ENCODE measurements at places on chromosomes 5 and 9. TPM values are rescaled to one million over a fixed set of nuclear protein-coding genes. Genes with fewer than 3 reads are reported as not detected.
A peak's percentile ranks its signal among the peaks of the same experiment; 100 is the strongest.

GRCh38 chr5:133409210-133409674 is 203.1 kb downstream of the FSTL4 start:
- H3K4me3 ChIP-seq = no peak overlapping the region
- H3K36me3 ChIP-seq = no peaks in the 10 kb centered on the region
- no peaks in the 10 kb centered on the region for H3K27me3 ChIP-seq
- H3K4me1 ChIP-seq = no peaks in the 10 kb centered on the region
- no peak for DNase-seq
- H3K27ac ChIP-seq = no peak overlapping the region

- H3K27ac ChIP-seq = no peak overlapping the region
- no peak overlapping the region for H3K4me3 ChIP-seq
- no peaks in the 10 kb centered on the region for H3K36me3 ChIP-seq
- H3K27me3 ChIP-seq = no peaks in the 10 kb centered on the region
Measured at GRCh38 chr5:147430628-147431027, 79.2 kb downstream of the DPYSL3 start.

DNA sequence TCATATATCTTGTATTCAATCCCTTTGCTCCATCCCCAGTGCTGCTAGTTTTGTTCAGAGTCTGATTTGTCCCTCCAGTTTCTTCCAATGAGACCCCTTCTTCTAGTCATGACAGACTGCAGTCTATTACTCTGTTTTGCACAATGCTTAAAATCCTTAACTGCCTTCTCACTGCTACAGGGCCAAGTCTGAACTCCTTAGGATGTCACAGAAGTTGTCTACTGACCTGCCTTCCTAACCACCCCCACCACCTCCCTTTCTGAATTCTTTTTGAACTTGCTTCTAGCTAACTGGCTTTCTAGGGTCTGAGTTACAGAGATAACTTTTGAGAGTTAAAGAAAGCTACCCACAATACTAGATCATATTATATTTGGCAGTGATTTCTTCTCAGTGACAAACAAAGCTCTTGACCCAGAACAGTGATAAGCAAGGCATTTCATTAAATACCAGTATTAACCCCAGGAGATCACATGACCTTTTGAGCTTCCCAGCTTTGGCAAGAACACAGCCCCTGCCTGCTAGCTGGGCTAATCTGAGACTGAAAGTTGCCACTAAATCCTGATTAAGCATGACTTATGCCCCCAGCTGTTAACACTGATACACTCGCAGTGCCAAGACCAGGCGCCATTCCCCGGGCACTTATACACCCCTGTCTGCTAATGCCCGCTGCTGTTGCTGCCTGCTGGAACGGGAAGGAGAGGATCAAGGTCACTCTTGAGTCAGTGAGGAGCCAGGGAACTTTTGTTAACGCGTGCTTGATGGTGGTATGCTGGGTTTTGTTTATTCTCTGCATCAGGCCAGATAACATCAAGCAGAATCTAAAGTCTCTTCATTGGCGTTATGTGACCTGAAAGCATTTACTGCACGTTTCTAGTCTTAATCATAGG is 36.4 kb upstream of the ADAMTSL1 start:
- peak overlapping the region; percentile 82 for H3K27ac ChIP-seq
- no peaks in the 10 kb centered on the region for H3K36me3 ChIP-seq
- peak overlapping the region; percentile 55 for H3K4me3 ChIP-seq
- DNase-seq = peak; percentile 81
- no peaks in the 10 kb centered on the region for H3K27me3 ChIP-seq

SLCO4C1 gene
- total RNA-seq = 2.1 TPM

RIGI gene
- total RNA-seq = 8.4 TPM

Data from testis (tissue), 5 donors.